ENCODE measurements at places on chromosomes 11 and 22.

DNA sequence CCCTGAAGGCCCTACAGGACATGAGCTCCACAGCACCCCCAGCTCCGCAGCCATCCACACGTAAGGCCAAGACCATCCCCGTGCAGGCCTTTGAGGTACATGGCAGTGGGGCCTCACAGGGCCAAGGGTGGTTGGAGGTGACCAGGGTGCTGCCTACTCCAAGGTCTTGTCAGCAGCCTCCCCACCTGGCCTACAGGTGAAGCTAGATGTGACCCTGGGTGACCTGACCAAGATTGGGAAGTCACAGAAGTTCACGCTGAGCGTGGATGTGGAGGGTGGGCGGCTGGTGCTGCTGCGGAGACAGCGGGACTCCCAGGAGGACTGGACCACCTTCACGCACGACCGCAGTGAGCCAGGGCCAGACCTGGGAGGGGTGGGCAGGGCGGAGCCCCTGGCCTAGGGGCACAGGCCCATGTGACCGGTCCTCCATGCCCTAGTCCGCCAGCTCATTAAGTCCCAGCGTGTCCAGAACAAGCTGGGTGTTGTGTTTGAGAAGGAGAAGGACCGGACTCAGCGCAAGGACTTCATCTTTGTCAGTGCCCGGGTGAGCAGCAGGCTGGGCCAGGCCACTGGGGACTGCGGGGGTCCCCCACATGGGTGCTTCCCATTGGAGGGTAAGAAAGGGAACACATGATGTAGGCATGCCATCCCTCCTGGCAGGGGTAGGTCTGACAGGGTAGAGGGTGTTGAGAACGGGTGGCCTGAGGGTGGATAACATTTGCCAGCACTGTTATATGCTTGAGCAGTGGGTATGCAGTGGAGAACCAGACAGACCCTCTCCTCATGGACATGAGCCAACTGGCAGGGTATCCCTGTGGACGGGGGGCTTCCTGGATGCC is 5.6 kb downstream of the INPPL1 start:
- no peak for DNase-seq

GRCh38 chr22:44088976-44089570 is 65.0 kb downstream of the PARVB start:
- DNase-seq = no peak

- DNase-seq = no peak
Observed at GRCh38 chr22:31692186-31692886, 30.3 kb upstream of the PISD start.

GRCh38 chr11:18000760-18001159 is 12.1 kb downstream of the SERGEF start:
- DNase-seq = no peak

DNA sequence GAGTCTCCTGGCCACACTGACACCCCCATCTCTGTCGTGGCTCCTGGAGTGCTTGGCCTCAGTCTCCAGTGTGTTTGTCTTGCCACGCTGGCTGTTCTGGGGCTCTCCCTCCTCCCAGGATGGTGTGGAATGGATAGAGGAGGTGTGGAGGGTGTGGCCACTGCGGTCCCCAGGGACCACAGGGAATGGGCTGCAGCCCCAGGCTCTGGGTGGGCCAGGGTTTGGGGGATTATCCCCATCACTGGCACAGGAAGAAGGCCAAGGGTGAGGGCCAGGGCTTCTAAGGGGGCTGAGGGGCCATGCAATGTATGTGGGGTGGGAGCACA is 8.1 kb downstream of the GNAZ start:
- DNase-seq = no peak

- no peak for DNase-seq
Observed at GRCh38 chr22:48901324-48901723, 926.3 kb downstream of the BRD1 start.

DNA sequence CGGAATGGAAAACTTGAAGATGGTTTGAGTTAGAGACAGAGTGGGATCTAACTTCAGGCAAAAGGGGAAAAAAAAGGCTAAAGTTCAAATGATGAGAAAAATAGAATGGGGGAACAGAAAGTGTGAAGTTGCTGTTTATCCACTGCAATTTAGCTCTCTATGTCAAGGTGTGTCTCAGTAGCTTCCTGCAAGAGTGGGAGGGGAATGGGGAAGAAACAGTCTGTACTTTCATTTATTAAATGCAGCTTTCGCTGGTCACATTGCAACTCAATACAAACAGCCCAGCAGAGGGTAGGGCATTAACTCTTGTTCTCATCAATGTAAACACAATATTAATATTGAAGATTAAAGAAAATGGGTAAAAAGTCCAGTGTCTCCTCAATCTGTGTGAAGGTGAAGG is 214.7 kb upstream of the SYN3 start:
- no peak for DNase-seq

DNA sequence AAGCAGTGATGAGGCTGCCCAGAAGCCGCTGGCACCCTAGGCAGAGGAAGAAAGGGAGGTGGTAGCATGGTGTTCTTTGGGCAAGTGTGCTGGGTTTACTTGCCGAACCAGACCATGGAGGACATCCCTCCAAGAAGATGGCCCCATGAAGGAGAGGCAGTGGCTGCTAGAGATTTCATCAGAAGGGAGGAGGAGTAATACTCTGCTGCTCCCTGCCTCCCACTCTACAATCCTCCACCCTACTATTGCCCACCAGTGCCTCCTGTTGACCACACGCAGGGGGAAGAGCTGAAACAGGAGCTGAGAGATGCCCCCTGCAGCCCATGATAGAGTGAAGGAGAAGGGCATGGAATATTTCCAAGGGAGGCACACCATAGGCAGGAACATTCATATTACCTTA is 51.0 kb upstream of the PRSS23 start:
- no peak for DNase-seq

- DNase-seq = no peak
Observed at GRCh38 chr22:19722982-19723231, 432 bp upstream of the GP1BB start.

DNA sequence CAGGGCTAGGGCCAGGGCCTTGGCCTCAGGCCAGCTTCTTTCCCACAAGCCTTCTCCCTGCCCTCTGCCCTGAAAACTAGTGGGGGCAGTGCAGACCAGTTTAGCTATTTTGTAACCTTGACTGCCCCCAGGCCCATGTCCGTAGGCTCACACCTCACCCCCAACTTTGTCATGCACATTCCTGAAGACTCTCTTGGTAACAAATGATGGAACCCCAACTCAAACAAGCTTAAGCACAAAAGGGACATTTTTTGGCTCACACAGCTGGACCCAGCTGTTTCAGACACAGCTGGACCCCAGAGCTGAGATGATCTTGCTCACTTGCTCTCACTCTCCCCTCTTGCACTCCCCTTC is 46.6 kb downstream of the KCNQ1OT1 start:
- no peak for DNase-seq

DNA sequence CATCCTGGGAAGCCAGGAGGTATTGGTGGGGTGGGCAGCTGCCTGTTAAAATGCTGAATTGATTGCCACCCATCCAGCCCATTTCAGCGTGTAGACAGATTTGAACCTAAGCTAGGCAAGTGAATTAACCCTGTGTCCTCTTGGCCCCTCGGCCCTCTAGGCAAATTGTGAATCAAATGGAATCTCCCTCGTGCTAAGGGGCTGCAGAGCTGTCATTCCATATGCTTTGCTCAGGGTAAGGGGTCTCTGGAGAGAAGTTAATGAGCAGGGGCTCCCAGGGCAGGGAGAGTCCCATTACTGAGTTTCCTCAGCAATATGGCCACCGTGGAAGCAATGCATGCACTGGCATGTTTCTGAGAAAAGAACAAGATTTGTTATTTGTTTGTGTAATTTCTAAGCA is 117.7 kb upstream of the RCN1 start:
- DNase-seq = no peak

DNA sequence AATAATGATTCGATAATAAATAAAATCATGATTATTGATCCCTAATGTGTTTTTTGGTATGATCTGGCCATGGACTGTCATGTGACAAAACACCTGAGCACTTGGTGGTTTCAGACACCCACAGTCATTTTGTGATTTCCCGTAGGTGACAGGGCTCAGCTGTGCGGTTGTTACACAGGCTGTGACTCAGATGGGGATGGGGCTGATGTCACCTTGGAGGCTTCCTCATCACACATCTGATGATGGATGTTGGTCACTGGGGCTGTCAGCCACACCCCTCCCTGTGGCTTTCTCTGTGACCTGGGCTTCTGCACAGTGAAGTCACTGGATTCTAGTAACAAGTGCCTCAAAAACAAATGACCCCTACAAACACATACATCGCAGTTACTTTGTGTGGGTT is 995.1 kb downstream of the BRD1 start:
- DNase-seq = no peak

DNA sequence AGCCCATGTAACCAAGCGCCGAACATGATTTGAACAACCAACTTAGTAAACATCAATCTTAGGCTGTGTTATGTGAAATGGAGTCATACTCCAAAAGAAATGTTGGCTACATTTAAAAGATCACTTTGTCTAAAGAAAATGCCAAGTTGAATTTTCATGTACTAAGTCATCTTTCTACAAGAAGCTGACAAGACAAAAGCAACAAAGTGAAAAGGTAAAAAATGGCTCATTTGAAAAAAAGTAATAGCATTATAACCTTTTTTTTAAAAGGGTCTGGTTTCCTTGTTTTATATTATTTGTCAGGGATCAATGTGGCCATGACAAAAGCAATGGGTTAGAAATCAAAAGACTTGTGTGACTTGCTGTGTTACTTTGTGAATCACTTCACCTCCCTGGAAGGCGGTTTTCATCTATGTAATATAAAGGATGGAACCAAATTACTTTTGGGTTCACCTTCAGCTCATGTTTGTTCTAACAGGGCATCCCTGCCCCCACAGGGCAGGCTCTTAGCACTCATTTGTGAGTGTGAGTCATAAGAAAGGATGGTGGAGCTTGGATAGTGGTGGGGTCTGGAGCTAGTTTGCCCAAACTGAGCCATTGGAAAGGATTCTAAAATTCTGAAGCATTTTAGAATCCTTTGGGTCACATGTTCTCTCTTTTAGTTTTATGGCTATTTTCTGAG is 131.9 kb upstream of the MTMR2 start:
- no peak for DNase-seq

- no peak for DNase-seq
Observed at GRCh38 chr22:46241396-46242007, 8.6 kb downstream of the CDPF1 start.

DNA sequence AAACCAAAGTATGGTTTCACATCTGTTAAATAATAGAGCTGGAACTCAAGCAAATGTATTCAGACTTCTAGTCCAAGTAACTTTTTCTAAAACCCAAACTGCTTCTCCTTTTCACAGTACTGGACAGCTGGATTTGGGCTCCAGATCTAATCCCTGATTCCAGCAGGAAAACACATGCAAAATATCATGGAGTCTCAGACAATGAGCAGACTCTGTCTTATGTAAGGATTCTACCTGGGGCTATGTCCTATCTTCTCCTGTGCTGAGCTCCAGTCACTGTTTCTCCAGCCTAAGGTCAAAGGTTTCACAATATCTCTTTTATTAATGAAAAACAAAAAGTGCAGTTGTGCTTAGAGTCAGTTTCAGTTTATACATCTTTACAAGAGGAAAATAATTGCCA is 83.2 kb upstream of the EED start:
- DNase-seq = no peak

GRCh38 chr22:33180356-33180755 is 122.2 kb upstream of the SYN3 start:
- DNase-seq = no peak

DNA sequence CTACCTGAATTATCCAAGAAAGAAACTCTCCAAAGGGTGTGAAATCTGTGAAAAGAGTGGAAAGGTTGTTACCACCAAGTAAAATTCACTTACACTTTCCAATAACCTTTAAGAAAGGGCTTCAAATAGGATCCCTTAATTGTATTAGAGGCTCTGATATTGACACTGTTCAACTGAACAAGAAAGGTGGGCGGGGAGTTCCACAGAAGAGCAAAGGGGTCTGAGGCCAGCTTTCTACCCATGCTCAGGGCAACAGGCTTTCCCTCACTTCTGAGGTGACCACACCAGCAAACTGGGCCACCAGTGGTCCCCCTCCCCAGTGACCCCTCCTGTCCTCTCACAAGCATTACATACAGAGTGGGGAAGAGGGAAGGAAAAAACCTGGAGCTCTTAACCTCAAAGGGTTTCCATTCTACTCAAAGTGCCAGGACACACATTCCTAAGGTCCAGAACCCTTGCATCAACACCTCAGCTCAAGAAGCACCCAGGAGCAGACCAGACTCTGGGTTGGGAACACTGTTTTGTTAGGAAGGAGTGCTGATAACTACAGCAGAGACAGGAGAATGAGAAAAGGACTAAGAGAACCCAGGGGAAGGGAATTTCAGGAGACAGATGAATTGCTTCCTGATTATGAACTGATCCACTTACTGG is 71.6 kb upstream of the AKIP1 start:
- no peak for DNase-seq

Data from nucleus accumbens (tissue), 56 donors.